ENCODE measurements at places on chromosomes 2 and 18. TPM values are rescaled to one million over a fixed set of nuclear protein-coding genes. Genes with fewer than 3 reads are reported as not detected.

NT5C1B gene
- total RNA-seq = not detected

ASB18 gene
- not detected for total RNA-seq

DAPL1 gene
- total RNA-seq = not detected

OR6B3 gene
- total RNA-seq = not detected

COL3A1 gene
- total RNA-seq = 260 TPM

DSC3 gene
- 0.37 TPM for total RNA-seq

DNA sequence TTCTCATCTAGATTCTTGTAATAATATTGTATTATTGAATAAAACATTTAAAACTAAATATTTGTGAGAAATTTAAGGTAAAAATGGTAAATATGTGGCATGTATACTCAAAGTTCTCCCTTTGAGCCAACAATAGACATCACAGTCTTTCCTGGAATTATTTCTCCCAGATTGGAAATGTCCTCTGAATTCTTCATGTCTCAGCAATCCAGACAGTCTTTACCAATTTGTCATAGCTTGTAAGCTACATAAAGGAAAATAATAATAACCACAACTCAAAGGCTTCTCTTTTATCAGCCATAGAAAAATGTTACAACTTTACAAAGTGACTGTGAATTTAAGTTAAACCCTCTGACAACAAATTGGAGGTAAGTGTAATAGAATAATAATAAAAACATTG lies 784.9 kb downstream of the EPHA4 start:
- DNase-seq = no peak

GRCh38 chr2:20599861-20600461 lies 50.9 kb downstream of the HS1BP3 start:
- no peak for DNase-seq

- DNase-seq = no peak
These were observed 226.3 kb upstream of the SMAD7 start for GRCh38 chr18:49177071-49177470.

GRCh38 chr18:77000527-77000926 lies 132.1 kb downstream of the MBP start:
- peak; percentile 54 for DNase-seq

DNA sequence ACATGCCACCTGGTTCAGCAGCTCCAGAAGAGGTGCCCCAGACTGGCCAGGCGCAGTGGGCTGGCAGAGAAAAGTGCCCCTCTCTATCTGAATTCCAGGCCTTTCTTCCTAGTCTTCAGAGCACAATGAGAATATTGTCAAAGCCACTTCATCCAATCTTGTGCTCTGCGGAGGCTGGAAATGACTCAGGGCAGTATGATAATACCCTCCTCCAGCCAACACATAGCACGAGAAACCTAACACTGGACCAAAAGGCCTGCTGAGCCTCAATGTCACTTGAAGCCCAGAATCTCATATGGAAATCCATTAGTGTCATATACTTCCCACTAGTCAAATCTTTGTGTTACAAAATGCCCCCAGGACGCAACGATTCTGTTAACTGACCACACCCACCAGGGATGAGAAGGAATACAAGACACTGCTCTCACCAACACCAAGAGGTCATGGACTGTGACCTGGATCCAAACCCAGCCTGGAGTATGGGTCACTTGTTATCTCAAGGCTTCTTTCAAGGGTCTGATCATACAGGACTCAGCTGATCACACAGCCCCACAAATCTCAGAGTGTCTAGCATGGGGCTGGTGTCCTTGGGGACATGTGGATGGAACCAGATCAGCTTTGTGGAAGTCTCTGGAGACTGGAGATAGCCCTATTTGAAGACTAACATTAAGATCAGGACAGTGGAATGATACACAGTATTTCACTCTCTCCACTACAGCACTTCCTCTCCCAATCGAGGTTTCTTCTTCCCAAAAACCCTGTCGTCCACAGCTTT lies 10.1 kb downstream of the KIF3C start:
- DNase-seq = no peak
